Esophagus muscularis mucosa (tissue), 4 donors: ENCODE measurements at places on chromosomes 11 and 22. TPM values are rescaled to one million over a fixed set of nuclear protein-coding genes. Genes with fewer than 3 reads are reported as not detected.

GRCh38 chr22:19941365-19942082 is at the start of the genes COMT and TXNRD2:
TSS of gene COMT (plus strand) at chr22:19941772. CDS start at chr22:19962527, 20,755 bp downstream.
TSS of gene TXNRD2 (minus strand) at chr22:19941818. CDS start at chr22:19941803, 15 bp downstream.
- H3K36me3 ChIP-seq, result no peaks in the 10 kb centered on the region
- H3K27ac ChIP-seq, result peak within 1 kb of the TSS; percentile 94
- no peaks in the 10 kb centered on the region for H3K27me3 ChIP-seq
- H3K4me1 ChIP-seq, result peaks cover 55% of the 10 kb centered on the region
- no peak for DNase-seq
- H3K4me3 ChIP-seq, result peak within 1 kb of the TSS; percentile 85

DNA sequence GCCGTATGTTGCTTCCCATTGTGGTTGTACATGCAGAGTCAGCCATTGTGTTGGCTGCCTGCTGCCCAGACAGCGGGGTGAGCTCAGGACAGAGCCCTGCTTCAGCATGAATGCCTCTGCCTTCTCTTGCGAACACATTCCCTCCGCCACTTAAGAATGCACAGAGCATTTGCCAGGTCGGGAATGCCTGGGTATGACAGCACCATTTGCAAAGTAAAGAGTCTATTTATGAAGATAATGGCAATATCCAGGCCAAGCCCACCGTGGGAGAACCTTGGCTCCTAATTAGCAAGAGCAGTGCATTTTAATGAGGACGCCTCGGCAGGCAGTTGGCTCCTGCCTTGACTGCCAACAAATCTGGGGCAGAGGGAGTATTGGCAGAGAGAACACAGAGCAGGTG is 62.5 kb upstream of the SORL1 start:
- peak overlapping the region; percentile 65 for H3K27ac ChIP-seq
- no peak overlapping the region for H3K4me3 ChIP-seq
- no peak for DNase-seq
- H3K36me3 ChIP-seq, result no peaks in the 10 kb centered on the region
- H3K4me1 ChIP-seq, result peaks cover 16% of the 10 kb centered on the region
- H3K27me3 ChIP-seq, result no peaks in the 10 kb centered on the region

DNA sequence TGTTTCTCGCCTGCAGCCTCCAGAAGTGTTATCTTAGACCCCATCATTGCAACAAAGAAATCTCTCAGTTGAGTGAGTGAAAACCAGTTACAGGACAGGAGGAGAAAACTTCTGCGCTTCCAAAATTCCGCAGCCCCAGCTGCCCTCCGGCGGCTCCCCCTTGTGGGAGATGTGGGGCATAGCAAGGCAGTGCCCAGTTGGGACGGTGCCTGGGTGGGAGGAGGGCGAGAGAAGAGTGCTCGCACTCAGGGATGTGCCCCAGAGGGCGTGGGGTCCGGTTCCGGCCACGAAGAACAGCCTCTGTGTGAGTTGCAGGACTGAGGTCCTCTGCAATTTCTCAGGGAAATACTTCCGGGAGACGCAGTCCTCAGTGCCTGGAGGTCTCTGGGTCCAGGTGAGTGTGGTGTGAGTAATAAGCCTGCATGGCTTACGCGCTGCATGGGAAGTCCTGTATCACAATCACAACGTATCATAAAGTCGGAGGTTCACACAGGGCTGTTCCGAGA is 87.0 kb upstream of the BLID start:
- DNase-seq, result peak; percentile 94
- peak overlapping the region; percentile 56 for H3K4me3 ChIP-seq
- no peaks in the 10 kb centered on the region for H3K27me3 ChIP-seq
- peak overlapping the region; percentile 77 for H3K27ac ChIP-seq

DNA sequence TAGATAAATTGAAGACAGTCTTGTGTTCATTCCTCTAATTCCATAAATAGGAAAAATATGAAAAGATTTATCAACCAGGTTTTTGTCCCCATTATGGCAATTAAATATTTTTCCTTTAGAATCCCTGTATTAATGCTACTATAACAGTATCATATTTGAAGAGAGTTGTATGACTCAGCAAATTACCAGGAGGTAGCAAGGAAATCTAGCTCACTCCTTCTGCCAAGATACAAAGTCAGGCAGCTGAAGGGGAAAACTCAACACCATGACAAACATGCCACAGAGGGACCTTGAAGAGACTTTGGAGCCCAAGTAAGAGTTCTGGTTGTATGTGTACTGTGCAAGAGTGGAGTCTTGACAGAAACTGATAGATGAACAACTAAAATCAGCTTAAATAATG is 143.3 kb downstream of the GUCY1A2 start:
- no peak overlapping the region for H3K27ac ChIP-seq
- H3K4me3 ChIP-seq, result no peak overlapping the region
- H3K4me1 ChIP-seq, result no peaks in the 10 kb centered on the region
- no peaks in the 10 kb centered on the region for H3K36me3 ChIP-seq

GRCh38 chr22:48511781-48512327 is 1315.8 kb downstream of the BRD1 start:
- H3K36me3 ChIP-seq, result no peaks in the 10 kb centered on the region
- H3K27me3 ChIP-seq, result no peaks in the 10 kb centered on the region
- H3K4me1 ChIP-seq, result no peaks in the 10 kb centered on the region
- no peak overlapping the region for H3K4me3 ChIP-seq
- no peak overlapping the region for H3K27ac ChIP-seq

- no peaks in the 10 kb centered on the region for H3K27me3 ChIP-seq
- peaks cover 11% of the 10 kb centered on the region for H3K4me1 ChIP-seq
- no peak overlapping the region for H3K27ac ChIP-seq
- H3K4me3 ChIP-seq, result no peak overlapping the region
- peak; percentile 79 for DNase-seq
Observed at GRCh38 chr22:22865311-22866072, 22.1 kb upstream of the IGLL5 start.

DNA sequence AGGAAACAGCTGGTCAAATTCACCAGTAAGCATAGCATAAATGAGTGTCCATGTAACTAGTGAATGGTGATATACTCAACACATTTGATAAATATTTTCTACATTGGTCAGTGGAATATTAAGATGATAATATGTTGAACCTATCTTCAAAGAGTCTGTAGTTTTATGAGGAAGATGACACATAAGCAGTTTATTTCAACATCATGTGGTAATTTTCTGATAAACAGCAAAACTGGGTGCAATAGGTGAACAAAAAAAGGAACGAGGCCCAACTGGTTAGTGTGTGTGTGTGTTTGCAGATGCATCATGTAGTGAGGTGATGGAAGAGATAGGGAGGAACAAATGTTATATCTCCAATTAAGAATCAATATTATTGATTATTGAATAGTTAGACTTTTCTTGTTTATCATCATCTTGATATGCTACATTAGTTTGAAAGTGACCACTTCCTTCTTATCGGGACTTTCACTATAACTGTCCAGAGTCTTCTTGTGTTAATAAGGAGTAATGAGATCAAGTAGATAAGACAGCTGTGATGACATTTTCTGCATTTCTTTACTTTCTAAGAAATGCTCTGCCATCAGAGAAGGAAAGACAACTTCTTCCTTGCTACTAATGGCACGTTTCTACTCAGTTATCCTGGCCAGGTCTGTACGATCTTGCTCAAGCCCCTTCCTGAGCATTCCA is 270.7 kb downstream of the ETS1 start:
- peak; percentile 12 for DNase-seq
- no peaks in the 10 kb centered on the region for H3K4me1 ChIP-seq
- H3K27ac ChIP-seq, result no peak overlapping the region
- H3K27me3 ChIP-seq, result no peaks in the 10 kb centered on the region
- no peak overlapping the region for H3K4me3 ChIP-seq

DNA sequence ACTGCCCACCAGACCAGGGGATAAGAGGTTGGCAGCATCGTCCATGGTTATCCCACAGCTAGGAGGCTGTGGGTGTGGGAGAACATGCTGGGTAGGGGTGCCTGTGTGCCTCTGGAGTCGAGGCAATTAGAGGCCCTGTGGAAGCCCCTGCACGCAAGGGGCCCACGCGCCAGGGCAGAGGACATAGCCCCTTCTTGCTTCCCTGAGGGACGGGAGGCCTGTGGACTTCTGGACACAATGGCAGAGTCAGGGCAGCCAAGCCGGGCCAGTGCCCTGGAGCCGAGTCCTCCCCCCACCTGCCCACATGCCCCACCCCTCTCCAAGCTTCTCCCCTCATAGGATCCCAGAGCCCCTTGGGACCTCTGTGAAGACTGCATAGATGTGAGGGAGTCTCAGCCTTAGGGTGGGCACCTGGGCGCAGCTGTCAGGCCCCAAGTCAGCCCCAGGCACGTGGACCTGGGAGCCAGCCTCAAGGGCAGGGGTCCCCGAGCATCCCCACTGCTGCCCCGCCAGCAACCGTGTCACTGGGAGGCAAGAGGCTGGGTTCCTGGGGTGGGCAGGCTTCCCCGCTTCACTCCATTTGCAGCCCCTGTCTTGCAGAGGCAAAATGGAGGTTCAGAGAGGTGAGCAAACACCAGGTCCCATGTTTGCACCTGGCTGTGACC is 52.4 kb downstream of the CDKN1C start:
- H3K4me3 ChIP-seq, result no peak overlapping the region
- DNase-seq, result no peak
- peaks cover 30% of the 10 kb centered on the region for H3K4me1 ChIP-seq
- H3K36me3 ChIP-seq, result no peaks in the 10 kb centered on the region
- no peak overlapping the region for H3K27ac ChIP-seq
- no peaks in the 10 kb centered on the region for H3K27me3 ChIP-seq

- peak overlapping the region; percentile 93 for H3K27ac ChIP-seq
- no peak for DNase-seq
- H3K27me3 ChIP-seq, result no peaks in the 10 kb centered on the region
- H3K4me1 ChIP-seq, result peaks cover 5% of the 10 kb centered on the region
- H3K36me3 ChIP-seq, result peaks cover 46% of the 10 kb centered on the region
Observed at GRCh38 chr11:68941324-68942094, 37.8 kb downstream of the IGHMBP2 start.

GRCh38 chr11:64659417-64660144 is 63.4 kb downstream of the NRXN2 start:
- H3K4me1 ChIP-seq, result peaks cover 7% of the 10 kb centered on the region
- H3K4me3 ChIP-seq, result no peak overlapping the region
- DNase-seq, result no peak
- no peaks in the 10 kb centered on the region for H3K36me3 ChIP-seq

DNA sequence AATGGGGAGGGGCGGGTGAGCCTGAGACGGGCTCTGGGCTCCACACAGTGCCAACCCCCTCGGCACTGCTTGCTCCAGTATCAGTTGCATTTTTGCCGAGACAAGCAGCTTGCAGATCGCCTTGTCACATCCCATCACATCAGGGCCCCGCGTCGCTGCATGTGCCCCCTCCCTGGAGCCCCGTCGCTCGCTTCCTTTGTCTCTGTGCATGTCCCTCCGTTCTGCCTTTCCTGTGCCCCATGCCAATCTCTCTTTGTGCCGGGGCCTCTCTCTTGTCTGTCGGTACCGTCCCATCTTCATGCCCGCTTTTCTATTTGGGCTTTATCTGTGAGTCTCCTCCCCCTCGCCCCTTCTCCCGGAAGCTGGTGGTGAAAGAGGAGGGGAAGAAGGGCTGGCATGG is 202.2 kb downstream of the CEP164 start:
- H3K4me3 ChIP-seq, result no peak overlapping the region
- H3K36me3 ChIP-seq, result no peaks in the 10 kb centered on the region
- no peak overlapping the region for H3K27ac ChIP-seq
- no peak for DNase-seq

GRCh38 chr11:56375324-56375723 is at the start of gene OR8U1:
TSS of gene OR8U1 (plus strand) at chr11:56375624. CDS start at chr11:56375624, 0 bp downstream.
- no peak within 1 kb of the TSS for H3K4me3 ChIP-seq
- H3K27ac ChIP-seq, result no peak within 1 kb of the TSS
- no peaks in the 10 kb centered on the region for H3K36me3 ChIP-seq
- no peak for DNase-seq

- no peaks in the 10 kb centered on the region for H3K36me3 ChIP-seq
- no peaks in the 10 kb centered on the region for H3K27me3 ChIP-seq
- no peaks in the 10 kb centered on the region for H3K4me1 ChIP-seq
- no peak overlapping the region for H3K4me3 ChIP-seq
- peak; percentile 88 for DNase-seq
- no peak overlapping the region for H3K27ac ChIP-seq
Observed at GRCh38 chr11:2586793-2587131, 113.0 kb downstream of the KCNQ1OT1 start.

GRCh38 chr22:41971431-41971830 is 2.2 kb downstream of the SEPTIN3 start:
- peaks cover 61% of the 10 kb centered on the region for H3K27me3 ChIP-seq
- H3K36me3 ChIP-seq, result no peaks in the 10 kb centered on the region
- DNase-seq, result no peak
- no peak overlapping the region for H3K4me3 ChIP-seq

- no peak for DNase-seq
- peaks cover 29% of the 10 kb centered on the region for H3K36me3 ChIP-seq
Observed at GRCh38 chr11:72716290-72716689, 35.9 kb downstream of the ARAP1 start.

- peak overlapping the region; percentile 82 for H3K27ac ChIP-seq
- H3K27me3 ChIP-seq, result no peaks in the 10 kb centered on the region
- no peak overlapping the region for H3K4me3 ChIP-seq
- peaks cover 22% of the 10 kb centered on the region for H3K4me1 ChIP-seq
Observed at GRCh38 chr22:24893341-24894070, 53.0 kb downstream of the LHFPL7 start.

GRCh38 chr11:43989162-43989981 is 46.9 kb downstream of the C11orf96 start:
- no peaks in the 10 kb centered on the region for H3K36me3 ChIP-seq
- H3K4me1 ChIP-seq, result peaks cover 65% of the 10 kb centered on the region
- peak overlapping the region; percentile 31 for H3K27ac ChIP-seq
- no peak for DNase-seq
- no peaks in the 10 kb centered on the region for H3K27me3 ChIP-seq

GRCh38 chr11:1548221-1549070 is 23.6 kb downstream of the DUSP8 start:
- peak overlapping the region; percentile 42 for H3K4me3 ChIP-seq
- H3K36me3 ChIP-seq, result no peaks in the 10 kb centered on the region
- peaks cover 31% of the 10 kb centered on the region for H3K4me1 ChIP-seq
- no peak for DNase-seq
- peak overlapping the region; percentile 75 for H3K27ac ChIP-seq
- peaks cover 44% of the 10 kb centered on the region for H3K27me3 ChIP-seq

DNA sequence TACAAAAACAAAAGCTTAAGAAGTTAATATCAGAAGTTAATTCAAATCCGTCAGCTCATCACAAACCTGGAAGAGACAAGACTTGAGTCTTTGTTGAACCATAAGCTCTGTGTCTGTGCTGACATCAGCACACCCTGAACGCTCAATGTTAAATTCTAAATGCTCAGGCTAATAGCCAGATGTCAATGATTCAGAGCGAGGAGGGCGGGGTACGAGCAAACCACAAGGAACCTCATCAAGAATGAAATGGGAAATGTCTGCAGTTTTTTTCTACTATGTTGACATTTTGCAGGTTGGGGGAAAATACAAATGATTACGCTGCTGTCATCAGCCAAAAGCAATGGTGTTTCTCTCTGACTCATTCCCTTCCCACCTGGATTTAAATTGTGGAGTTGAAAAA is 1057.2 kb downstream of the NTM start:
- no peaks in the 10 kb centered on the region for H3K4me1 ChIP-seq
- no peak overlapping the region for H3K4me3 ChIP-seq
- H3K27me3 ChIP-seq, result no peaks in the 10 kb centered on the region
- no peak for DNase-seq
- no peak overlapping the region for H3K27ac ChIP-seq

- H3K36me3 ChIP-seq, result no peaks in the 10 kb centered on the region
- no peak overlapping the region for H3K27ac ChIP-seq
- DNase-seq, result no peak
- H3K4me3 ChIP-seq, result no peak overlapping the region
Observed at GRCh38 chr11:88410656-88411055, 73.1 kb upstream of the CTSC start.

PRCP gene
- total RNA-seq, result 29.1 TPM

CDKN1C gene
- 153 TPM for total RNA-seq

ART5 gene
- total RNA-seq, result 0.57 TPM

FERMT3 gene
- 14.5 TPM for total RNA-seq

KCNE3 gene
- total RNA-seq, result 6.0 TPM

MICAL3 gene
- total RNA-seq, result 35.1 TPM

FAM180B gene
- total RNA-seq, result not detected

SLC6A5 gene
- not detected for total RNA-seq

ART1 gene
- not detected for total RNA-seq

VWCE gene
- total RNA-seq, result 1.4 TPM

SLC15A3 gene
- 28.6 TPM for total RNA-seq

TRIM49C gene
- not detected for total RNA-seq

CSTF3 gene
- total RNA-seq, result 9.6 TPM

RIMBP3C gene
- not detected for total RNA-seq
